ENCODE measurements at places on chromosomes 11 and 22.

GRCh38 chr22:40055143-40055883 lies 60.6 kb downstream of the FAM83F start:
- no peak for DNase-seq

GRCh38 chr11:134098566-134099184 lies 29.8 kb downstream of the JAM3 start:
- DNase-seq = no peak

GRCh38 chr11:94563176-94563847 lies 3.9 kb upstream of the PIWIL4 start:
- DNase-seq = no peak

DNA sequence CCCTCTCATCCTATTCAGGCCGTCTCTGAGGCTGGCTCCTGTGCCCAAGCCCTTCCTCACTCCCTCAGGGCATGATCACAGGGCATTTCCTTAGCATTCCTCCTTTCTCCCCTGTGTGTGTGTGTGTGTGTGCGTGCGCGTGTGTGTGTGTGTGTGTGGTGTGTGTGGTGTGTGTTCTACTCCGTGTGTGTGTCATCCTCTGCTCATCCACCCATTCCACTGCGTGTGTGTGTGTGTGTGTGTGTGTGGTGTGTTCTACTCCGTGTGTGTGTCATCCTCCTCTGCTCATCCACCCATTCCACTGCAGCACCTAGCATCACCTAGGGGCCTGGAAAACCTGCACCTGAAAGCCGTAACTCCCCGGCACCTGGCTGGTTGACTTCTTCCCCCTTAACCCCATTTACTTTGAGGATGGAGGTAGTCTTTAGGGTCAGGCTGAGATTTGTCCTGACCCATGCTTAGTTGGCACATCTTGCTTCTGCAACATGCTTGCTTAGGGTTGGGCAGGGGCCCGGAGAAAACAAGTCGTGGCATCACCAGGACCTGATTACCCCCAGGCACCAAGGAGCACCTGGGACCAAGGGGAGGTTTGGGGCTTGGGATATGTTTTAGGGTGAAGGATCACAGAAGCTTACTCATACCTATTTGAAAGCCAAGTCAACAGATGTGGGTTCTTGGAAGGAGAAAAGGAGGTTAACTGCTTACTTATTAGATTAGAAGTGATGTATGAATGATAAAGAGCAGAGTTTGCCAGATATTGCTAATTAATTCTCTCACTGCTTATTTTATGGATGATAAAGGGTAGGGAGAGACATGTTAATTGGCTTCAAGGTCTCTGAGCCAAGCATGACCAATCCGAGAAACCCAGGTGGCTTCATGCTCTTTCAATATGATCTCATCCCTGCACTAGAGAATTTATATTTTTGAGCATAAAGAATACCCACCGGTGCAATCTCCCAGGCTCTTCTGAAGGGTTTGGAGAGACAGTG lies 18.9 kb downstream of the TIMP3 start:
- no peak for DNase-seq

GRCh38 chr11:17739945-17740338 lies 5.4 kb downstream of the KCNC1 start:
- DNase-seq = no peak

- peak; percentile 34 for DNase-seq
Observed at GRCh38 chr11:118051611-118052461, 25.0 kb upstream of the TMPRSS4 start.

DNA sequence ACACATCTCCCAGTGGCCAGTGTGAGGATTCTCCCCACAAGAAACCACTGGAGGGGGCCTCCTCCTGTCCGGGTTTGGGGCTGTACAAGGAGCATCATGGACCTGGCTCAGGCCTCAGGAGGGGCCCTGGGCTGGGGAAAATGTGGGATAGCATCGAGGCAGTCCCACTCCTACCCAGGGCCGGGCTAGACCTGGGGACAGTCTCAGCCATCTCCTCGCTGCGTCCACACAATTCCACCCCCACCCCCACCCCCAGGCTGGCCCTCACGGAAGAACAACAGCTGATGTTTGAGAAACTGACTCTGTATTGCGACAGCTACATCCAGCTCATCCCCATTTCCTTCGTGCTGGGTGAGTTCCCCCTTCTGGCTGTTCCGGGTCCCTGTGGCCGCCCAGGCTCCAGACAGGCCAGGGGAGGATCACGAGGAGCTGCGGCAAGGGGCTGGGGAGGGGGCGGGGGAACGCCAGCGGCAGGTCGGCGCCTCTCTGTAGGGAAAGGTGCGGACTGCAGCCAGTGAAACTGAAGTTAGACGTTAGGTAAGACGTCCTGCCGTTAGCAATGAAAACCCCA lies 4.8 kb downstream of the BEST1 start:
- DNase-seq = no peak

GRCh38 chr11:83864412-83865057 lies 578.4 kb upstream of the CCDC90B start:
- no peak for DNase-seq

DNA sequence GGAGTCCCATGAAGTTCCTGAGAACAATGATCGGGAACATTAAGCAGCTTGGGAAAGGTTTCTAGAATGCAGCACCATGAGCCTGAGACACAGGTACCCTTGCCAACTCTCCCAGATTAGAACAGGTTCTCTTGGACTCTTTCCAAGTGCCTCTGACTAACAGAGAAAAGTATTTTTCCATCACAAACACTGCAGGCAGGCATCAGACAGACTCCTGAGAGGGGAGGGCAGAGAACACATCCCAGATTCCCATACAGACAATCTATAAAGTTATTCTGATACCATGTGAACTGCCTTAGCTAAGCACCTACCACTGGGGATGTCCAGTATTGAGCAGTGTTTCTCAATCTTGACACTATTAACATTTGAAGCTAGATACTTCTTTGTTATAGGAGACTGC lies 27.3 kb downstream of the SERGEF start:
- no peak for DNase-seq

Data from stimulated activated CD8-positive, alpha-beta memory T cell treated with anti-CD3 and anti-CD28 coated beads, Interleukin-15, amount 100 ng/mL, for 1 hour (primary cell).